Effector memory CD4-positive, alpha-beta T cell (primary cell): ENCODE measurements at places on chromosomes 7 and 10.
A peak's percentile ranks its signal among the peaks of the same experiment; 100 is the strongest.

GRCh38 chr7:124689523-124689922, 76.1 kb downstream of the GPR37 start:
- H3K36me3 ChIP-seq = no peaks in the 10 kb centered on the region
- H3K27me3 ChIP-seq = no peaks in the 10 kb centered on the region
- H3K4me3 ChIP-seq = no peak overlapping the region
- DNase-seq = no peak
- no peaks in the 10 kb centered on the region for H3K4me1 ChIP-seq

DNA sequence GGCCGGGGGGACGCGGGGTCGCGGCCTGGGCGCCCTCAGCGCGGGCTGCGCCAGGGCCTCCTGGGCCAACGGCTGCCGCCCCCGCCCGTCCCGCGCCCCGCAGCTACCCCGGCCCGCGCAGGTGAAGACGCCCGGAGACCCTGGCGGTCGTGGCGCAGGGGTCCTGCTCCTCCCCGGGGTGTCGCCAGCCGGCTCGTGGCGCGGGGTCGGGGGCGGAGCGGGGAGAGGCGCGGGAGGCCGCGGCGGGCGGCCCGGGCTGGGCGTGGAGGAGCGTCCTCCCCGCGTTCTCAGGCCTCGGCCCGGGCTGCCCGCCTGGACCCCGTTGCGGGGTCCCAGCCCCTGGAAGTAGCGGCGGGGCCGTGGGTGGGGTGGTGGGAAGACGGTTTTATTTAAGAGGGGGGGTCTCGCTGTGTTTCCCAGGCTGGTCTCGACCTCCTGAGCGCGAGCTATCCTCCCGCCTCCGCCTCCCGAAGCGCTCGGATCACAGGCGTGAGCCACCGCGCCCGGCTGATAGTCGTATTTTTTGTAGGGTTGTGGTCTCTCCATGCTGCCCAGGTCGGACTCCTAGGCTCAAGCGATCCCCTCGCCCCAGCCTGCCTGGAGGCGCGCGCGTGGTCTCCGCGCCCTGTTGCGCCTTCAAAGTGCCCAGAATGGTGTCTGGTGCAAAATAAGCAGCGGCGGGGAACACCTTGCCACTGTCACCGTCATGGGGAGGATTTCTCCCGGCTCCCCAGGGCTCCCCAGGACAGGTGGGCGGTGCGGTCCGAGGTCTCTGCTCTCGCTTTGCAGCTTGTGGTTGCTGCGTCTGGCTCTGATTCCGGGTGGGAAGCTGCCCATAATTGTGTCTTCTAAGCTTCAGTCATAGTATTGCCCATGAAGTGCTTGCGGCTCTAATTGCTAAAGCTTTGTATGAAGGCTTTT, 15.3 kb upstream of the SUN1 start:
- peak; percentile 31 for DNase-seq
- H3K27me3 ChIP-seq = no peaks in the 10 kb centered on the region
- H3K4me1 ChIP-seq = peaks cover 29% of the 10 kb centered on the region
- peak overlapping the region; percentile 73 for H3K4me3 ChIP-seq

GRCh38 chr10:106439366-106439765, 725.1 kb downstream of the SORCS1 start:
- no peak overlapping the region for H3K4me3 ChIP-seq
- H3K27ac ChIP-seq = no peak overlapping the region
- H3K27me3 ChIP-seq = no peaks in the 10 kb centered on the region
- no peaks in the 10 kb centered on the region for H3K4me1 ChIP-seq
- DNase-seq = no peak
- no peaks in the 10 kb centered on the region for H3K36me3 ChIP-seq

DNA sequence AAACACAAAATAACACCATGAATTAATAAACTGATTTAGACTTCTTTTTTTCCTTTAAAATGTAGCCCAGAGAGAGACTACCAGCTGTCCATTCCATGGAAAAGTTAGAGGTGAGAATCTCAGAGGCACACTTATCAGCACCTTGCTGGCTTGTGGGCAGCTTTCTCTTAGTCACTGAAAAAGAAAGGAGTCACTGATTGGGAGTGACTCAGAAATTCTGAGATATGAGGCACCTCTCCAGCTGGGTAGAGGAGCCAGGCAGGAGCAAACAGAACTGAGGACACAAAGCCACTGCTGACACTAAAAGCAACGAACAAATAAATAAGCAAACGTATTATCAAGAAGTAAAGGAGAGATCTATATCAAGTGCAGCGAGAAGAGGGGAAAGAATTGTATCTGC, 310.6 kb downstream of the PARD3 start:
- no peak overlapping the region for H3K27ac ChIP-seq
- no peaks in the 10 kb centered on the region for H3K27me3 ChIP-seq
- DNase-seq = no peak
- no peaks in the 10 kb centered on the region for H3K4me1 ChIP-seq
- no peak overlapping the region for H3K4me3 ChIP-seq
- H3K36me3 ChIP-seq = no peaks in the 10 kb centered on the region

DNA sequence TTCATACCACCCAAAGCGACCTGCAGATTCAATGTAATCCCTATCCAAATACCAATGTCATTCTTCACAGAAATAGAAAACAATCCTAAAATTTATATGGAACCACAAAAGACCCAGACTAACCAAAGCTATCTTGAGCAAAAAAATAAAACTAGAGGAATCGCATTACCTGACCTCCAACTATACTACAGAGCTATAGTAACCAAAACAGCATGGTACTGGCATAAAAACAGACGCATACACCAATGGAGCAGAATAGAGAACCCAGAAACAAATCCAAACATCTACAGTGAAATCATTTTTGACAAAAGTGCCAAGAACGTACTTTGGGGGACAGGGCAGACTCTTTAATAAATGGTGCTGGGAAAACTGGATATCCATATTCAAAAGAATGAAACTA, 16.9 kb upstream of the CUL1 start:
- DNase-seq = no peak
- H3K36me3 ChIP-seq = no peaks in the 10 kb centered on the region
- H3K27me3 ChIP-seq = no peaks in the 10 kb centered on the region
- no peak overlapping the region for H3K27ac ChIP-seq
- H3K4me3 ChIP-seq = no peak overlapping the region

GRCh38 chr10:124658591-124659242, 85.5 kb downstream of the FAM53B start:
- no peak overlapping the region for H3K4me3 ChIP-seq
- DNase-seq = no peak
- peaks cover 77% of the 10 kb centered on the region for H3K4me1 ChIP-seq
- H3K36me3 ChIP-seq = no peaks in the 10 kb centered on the region
- peak overlapping the region; percentile 81 for H3K27ac ChIP-seq

DNA sequence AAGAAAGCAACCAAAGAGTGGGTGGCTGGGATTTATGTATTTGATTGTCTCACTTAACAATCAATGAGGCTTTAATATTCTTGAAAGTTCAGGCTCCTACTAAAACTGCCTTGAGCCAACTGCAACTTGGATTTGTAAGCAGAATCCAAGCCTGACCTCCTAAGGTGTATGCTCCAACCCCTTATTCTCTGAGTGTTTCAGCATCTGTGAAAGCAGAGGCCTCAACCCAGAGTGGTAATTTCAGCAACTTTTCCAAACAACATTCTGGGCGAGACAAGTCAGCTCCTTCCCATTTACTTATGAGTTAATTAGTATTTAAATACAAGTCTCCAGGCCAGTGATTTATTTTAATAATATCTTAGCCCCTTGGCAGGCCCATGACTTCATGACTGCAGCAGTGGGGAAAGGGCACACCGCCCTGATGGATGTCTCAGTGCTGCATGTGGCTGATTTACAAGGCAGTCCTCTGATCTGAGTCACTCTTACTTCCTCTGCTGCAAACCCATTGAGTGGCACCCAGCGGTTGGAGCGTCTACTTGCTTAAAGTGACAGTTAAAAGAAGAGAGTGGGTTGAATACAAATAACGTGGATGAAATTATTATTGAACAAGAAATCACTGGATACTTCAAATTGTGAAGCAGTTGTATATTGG, 209.1 kb downstream of the TRIL start:
- no peaks in the 10 kb centered on the region for H3K27me3 ChIP-seq
- no peak for DNase-seq
- H3K27ac ChIP-seq = no peak overlapping the region
- H3K4me3 ChIP-seq = no peak overlapping the region
- H3K36me3 ChIP-seq = no peaks in the 10 kb centered on the region

DNA sequence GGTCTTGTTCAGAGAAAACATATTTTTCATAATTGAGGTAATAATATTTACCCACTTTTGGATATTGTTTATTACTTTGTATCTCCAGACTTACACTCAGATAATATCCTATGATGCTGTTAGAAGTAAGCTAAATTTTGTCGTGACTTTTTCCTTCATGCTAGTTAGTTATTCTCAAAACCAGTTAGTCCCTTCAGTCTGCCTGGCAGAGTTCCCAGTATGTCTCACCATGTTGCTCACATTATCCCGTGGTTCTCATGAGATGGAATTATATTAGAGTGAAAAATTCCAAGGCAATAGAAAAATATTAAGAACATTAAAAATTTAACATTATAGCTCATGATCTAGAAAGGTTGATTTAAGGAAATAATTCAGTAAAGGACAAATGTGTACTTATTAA, 81.5 kb upstream of the SMIM30 start:
- DNase-seq = no peak
- no peaks in the 10 kb centered on the region for H3K4me1 ChIP-seq
- no peaks in the 10 kb centered on the region for H3K27me3 ChIP-seq
- no peaks in the 10 kb centered on the region for H3K36me3 ChIP-seq
- no peak overlapping the region for H3K27ac ChIP-seq

- no peaks in the 10 kb centered on the region for H3K27me3 ChIP-seq
- DNase-seq = no peak
- no peak overlapping the region for H3K27ac ChIP-seq
- H3K4me1 ChIP-seq = no peaks in the 10 kb centered on the region
- no peak overlapping the region for H3K4me3 ChIP-seq
- H3K36me3 ChIP-seq = no peaks in the 10 kb centered on the region
Observed at GRCh38 chr10:88707429-88708155, 1.5 kb downstream of the LIPK start.

DNA sequence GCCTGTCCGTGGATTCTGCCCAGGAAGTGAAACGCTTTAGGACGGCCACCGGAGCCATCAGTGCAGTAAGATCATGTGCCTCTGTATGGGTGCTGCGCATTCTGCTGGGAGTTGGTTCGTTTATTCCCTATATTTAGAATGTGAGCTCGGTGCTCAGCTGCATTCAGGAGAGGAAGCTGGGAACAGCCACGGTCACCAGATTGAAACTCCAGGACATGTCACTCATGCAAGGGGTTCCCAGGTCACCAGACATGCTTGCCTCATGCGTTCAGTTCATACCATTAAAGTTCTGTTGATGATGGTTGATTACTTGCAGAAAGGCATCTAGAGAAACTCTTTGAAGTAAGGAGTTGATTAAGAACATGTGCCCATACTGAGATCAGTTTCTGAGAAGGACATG, 78.1 kb downstream of the TRRAP start:
- no peak overlapping the region for H3K4me3 ChIP-seq
- no peaks in the 10 kb centered on the region for H3K27me3 ChIP-seq
- H3K27ac ChIP-seq = no peak overlapping the region
- no peaks in the 10 kb centered on the region for H3K4me1 ChIP-seq
- no peak for DNase-seq

DNA sequence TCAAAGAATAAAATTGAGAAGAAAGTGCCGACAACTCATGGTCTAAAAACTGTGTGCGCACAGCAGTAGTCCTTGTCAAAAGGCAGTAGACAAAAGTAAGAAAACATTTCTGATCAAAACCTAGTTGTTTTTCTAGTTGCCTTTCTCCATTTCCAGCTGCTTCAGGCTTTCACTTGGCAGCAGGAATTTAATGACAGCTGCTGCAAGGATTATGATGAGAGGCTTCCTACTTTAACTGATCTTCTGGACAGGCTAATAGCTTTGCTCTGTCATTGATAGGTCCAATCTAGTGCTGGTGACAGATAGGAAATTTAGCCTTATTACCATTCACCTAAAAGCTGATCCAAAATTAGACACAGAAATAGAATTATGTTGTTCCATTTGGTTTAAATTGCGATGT, 110.7 kb upstream of the SEMA3C start:
- H3K4me3 ChIP-seq = no peak overlapping the region
- no peaks in the 10 kb centered on the region for H3K4me1 ChIP-seq
- H3K36me3 ChIP-seq = no peaks in the 10 kb centered on the region
- no peak overlapping the region for H3K27ac ChIP-seq
- no peaks in the 10 kb centered on the region for H3K27me3 ChIP-seq
- no peak for DNase-seq

DNA sequence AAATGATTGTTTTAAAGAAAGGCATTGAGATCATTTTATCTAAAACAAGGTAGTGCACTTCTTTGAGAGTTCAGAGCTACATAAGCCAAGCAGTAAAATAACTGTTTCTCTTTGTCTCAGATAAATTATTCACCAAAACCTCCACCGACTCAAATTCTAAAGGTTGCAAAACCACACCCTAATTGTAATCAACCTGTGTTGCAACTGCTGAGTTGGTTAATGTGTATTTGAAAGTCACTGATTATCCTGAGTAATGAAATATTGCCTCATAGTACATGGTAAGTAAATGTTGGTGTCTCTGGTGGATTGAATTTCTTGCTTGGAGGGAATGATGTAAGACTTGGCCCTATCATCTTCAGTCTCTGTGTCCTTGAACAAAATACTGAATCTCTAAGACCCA, 35.9 kb upstream of the CYP2C9 start:
- DNase-seq = no peak
- no peaks in the 10 kb centered on the region for H3K27me3 ChIP-seq
- no peaks in the 10 kb centered on the region for H3K4me1 ChIP-seq
- no peak overlapping the region for H3K27ac ChIP-seq
- no peak overlapping the region for H3K4me3 ChIP-seq

DNA sequence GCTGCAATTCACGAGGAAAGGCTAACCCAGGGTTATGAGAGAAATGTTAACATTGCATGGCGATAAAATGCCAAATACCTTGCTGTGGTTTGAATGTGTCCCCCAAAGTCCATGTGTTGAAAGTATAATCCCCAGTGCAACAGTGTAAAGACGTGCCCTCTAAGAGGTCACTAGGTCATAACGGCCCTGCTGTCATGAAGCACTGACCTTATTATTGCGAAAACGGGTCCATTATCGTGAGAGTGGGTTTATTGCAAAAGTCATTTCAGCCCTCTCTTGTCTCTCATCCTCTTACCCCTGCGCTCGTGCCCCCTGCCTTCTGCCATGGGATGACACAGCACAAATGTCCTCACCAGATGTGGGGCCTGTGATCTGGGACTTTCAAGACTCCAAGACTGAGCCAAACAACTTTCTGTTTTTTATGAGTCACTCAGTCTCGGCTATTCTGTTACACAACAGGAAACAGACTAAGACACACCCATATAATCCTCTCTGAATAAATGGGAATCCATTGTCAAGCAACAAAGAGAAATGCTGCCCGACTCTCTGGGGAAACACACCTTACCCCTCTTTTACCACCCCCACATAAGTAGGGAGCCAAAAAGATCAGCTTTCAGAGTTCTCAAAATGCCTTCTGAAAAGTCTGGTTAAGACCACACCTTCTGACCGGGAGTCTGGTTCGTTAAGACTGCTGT, 73.1 kb upstream of the UCN3 start:
- H3K4me1 ChIP-seq = peaks cover 46% of the 10 kb centered on the region
- H3K36me3 ChIP-seq = no peaks in the 10 kb centered on the region
- peak; percentile 61 for DNase-seq
- H3K4me3 ChIP-seq = peak overlapping the region; percentile 42
